ENCODE measurements at places on chromosomes 1 and 21.
A peak's percentile ranks its signal among the peaks of the same experiment; 100 is the strongest.

GRCh38 chr21:43956670-43957035 lies 55.5 kb upstream of the TRAPPC10 start:
- H3K27me3 ChIP-seq, result no peaks in the 10 kb centered on the region
- H3K36me3 ChIP-seq, result peaks cover 20% of the 10 kb centered on the region
- H3K4me1 ChIP-seq, result no peaks in the 10 kb centered on the region
- no peak for DNase-seq
- no peak overlapping the region for H3K27ac ChIP-seq

DNA sequence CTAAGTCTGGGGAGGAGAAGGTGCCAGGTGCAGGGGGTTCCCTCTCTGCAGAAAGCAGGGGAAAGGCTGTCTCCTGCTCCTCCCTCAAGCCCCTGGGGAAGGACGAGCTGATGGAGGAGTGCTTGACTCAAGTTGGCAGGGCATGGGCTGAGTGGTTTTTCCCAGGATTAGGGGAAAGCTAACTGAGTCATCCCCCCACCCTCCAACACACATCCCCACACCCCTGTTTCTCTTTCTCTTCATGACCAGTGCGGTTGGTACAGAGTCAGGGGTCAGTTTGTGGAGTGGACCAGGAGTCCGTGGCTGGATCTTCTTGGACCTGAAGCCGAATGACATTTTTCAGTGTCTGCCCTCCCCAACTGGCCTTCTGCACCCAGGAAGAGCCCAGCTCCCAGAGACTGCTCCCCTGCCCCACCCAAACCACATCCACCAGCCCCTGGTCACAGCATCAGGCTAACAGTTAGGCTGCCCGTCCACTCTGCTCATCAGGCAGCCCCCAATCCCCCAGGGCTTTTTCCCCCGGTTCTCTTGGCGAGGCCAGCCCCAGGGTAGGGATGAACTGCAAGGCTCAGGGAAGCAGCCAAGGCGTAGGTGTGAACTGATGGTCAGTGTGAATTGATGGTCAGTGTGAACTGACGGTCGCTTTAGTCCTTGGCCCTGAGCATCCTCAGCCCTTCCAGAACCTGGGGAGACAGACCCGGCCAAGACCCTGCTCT lies 81.0 kb downstream of the PAX7 start:
- no peaks in the 10 kb centered on the region for H3K4me1 ChIP-seq
- no peak overlapping the region for H3K27ac ChIP-seq
- no peak overlapping the region for H3K4me3 ChIP-seq
- DNase-seq, result no peak
- H3K27me3 ChIP-seq, result peaks cover 5% of the 10 kb centered on the region

GRCh38 chr1:172629170-172629569 lies 29.7 kb upstream of the FASLG start:
- peaks cover 13% of the 10 kb centered on the region for H3K4me1 ChIP-seq
- no peak overlapping the region for H3K4me3 ChIP-seq
- no peak overlapping the region for H3K27ac ChIP-seq
- H3K36me3 ChIP-seq, result no peaks in the 10 kb centered on the region

DNA sequence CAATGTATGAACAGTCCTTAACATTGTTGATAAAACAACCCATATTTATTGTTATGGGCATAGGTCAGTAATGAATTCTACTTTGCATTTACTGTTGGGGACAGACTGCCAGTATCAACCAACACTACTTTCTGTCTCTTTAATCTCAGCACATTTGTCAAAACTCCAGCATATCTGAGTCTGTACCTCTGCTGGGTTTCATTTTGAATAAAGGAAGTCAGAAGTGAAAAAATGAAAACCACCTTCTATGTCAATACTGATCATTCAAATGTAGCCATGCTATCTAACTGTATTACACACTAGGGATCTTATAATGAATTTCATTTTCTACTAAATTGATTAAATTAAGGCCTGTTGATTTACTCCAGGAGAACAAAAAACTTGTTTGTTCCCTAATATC lies 24.2 kb upstream of the CXADR start:
- H3K4me3 ChIP-seq, result no peak overlapping the region
- no peak for DNase-seq
- H3K27ac ChIP-seq, result no peak overlapping the region
- no peaks in the 10 kb centered on the region for H3K36me3 ChIP-seq
- H3K4me1 ChIP-seq, result no peaks in the 10 kb centered on the region

DNA sequence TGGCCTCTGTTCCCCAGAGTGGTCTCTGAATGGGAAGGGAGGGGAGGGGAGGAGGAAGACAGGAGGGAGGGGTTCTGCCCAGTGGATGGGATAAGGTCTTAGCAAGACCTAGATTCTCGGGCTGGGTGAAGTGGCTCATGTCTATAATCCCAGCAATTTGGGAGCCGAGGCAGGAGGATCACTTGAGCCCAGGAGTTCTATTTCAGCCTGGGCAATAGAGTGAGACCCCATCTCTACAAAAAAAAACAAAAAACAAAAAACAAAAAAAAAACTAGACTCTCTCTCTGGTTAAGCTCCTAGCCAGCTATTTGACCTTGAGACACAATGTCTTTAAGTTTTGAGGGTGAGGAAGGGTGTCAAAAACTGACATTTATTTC lies 11.4 kb downstream of the UQCRHL start:
- no peak overlapping the region for H3K4me3 ChIP-seq
- H3K27ac ChIP-seq, result no peak overlapping the region
- H3K36me3 ChIP-seq, result no peaks in the 10 kb centered on the region
- H3K27me3 ChIP-seq, result no peaks in the 10 kb centered on the region

GRCh38 chr21:37176716-37177115 lies 90.4 kb downstream of the VPS26C start:
- DNase-seq, result no peak
- H3K4me3 ChIP-seq, result no peak overlapping the region
- no peak overlapping the region for H3K27ac ChIP-seq
- peaks cover 69% of the 10 kb centered on the region for H3K36me3 ChIP-seq
- no peaks in the 10 kb centered on the region for H3K4me1 ChIP-seq

DNA sequence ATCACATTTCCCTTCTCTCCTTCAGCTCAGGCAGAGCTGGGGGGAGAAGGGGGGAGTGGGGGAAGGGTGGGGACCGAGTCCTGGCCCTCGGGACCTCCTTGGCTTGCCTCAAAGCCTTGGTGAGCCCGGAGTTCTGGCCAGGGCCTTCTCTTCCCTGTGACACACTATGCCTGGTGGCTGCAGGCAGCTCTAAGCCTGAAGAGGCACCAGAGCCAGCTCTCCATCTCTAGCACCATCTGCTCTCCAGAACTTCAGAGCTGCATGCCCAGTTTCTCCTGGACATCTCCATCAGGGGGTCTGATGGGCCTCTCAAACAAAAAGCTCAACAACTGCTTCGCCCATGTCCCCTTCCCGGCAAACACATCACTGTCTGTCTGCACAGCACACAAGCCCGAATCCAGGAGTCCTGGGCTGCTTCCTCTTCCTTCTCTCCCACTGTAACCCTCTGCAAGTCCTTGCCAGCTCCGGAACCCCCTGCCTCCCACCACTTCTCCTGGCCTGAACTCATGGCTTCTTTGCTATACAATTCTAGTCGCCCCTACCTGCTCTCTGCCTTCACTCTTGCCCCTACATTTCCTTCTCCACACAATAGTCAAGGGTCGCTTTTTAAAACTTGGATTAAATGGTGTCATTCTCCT lies 26.5 kb downstream of the KIAA1614 start:
- no peaks in the 10 kb centered on the region for H3K4me1 ChIP-seq
- no peaks in the 10 kb centered on the region for H3K27me3 ChIP-seq
- H3K36me3 ChIP-seq, result no peaks in the 10 kb centered on the region
- H3K4me3 ChIP-seq, result no peak overlapping the region

DNA sequence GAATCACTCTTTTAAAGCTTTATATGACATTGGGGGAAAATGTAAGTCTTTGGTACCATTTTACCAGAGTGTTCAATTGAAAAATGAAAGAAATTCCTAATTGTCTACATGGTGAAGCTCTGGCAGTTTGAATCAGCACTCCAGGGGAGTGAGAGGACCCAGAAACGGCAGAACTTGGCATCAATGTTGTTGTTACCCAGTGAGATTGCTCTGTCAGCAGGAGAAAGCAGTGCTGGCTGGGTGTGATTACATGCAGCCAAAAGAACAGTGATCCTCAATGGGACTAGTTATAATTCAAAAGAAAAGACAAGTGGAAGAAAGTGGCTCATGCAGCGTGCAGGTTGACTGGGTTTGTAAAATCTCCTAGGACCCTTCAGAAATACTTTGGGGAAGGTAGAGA lies 206.4 kb downstream of the PTPRC start:
- H3K27me3 ChIP-seq, result no peaks in the 10 kb centered on the region
- H3K27ac ChIP-seq, result no peak overlapping the region
- no peak overlapping the region for H3K4me3 ChIP-seq
- H3K36me3 ChIP-seq, result no peaks in the 10 kb centered on the region
- H3K4me1 ChIP-seq, result no peaks in the 10 kb centered on the region

GRCh38 chr1:101288491-101288944 lies 51.7 kb downstream of the S1PR1 start:
- no peaks in the 10 kb centered on the region for H3K36me3 ChIP-seq
- H3K4me3 ChIP-seq, result peak overlapping the region; percentile 13
- H3K27ac ChIP-seq, result no peak overlapping the region
- no peaks in the 10 kb centered on the region for H3K27me3 ChIP-seq

DNA sequence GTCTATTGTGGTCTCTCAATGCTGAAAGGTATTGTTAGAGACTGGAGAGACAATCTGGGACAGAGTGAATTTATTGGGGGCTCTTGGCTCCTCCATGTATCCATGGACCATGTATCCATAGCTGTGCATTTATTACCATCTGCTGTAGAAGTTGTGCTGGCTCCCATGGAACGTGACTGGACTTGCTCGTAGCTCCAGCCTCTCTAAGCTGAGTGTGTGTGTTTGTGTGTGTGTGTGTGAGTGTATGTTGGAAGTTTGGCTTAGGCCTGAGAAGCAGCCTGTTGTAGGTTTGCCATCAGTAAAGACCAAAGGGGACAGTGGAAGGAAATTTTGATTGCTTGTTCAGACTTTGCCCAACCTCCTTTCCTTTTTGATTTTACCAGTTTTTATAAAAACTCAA lies 105.7 kb upstream of the USP24 start:
- H3K27ac ChIP-seq, result no peak overlapping the region
- no peaks in the 10 kb centered on the region for H3K4me1 ChIP-seq
- no peak overlapping the region for H3K4me3 ChIP-seq
- DNase-seq, result no peak
- H3K36me3 ChIP-seq, result no peaks in the 10 kb centered on the region
